GM23338 (cell line): ENCODE measurements at places on chromosomes 6 and 20.

GRCh38 chr6:14851281-14851680, 394.6 kb upstream of the JARID2 start:
- no peak for DNase-seq

- DNase-seq = no peak
These were observed 597.7 kb upstream of the BTBD3 start for GRCh38 chr20:11320033-11320432.

- peak; percentile 56 for DNase-seq
These were observed 792 bp downstream of the SLC23A2 start for GRCh38 chr20:5000263-5001173.

- peak; percentile 19 for DNase-seq
These were observed 262.8 kb upstream of the MAN1A1 start for GRCh38 chr6:119612176-119612891.

DNA sequence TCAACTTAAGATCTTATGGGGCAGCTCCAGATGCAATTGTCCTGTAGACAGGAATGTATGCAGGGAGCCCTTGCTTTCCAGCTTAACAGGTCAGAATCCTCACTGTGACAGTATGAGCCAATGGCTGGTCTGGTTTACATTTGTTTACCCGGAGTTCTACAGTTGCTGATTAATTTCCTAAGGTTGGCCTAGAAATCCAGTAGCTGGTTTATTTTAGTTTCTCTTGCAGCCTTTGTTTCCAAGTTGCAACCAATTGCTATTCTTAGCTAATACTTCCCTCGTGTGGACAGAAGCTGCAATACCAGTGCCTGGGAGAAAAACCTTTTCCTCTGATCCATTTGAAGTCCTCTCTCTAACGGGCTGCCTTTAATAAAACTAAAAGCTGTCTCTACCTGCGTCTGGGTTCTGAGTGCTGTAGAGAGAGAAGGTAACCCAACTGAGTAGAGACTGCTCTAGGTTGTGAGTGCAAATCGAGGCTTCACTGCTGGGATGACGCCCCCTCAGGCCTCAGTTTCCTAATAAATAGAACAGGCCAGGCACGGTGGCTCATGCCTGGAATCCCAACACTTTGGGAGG, 45.9 kb downstream of the ZNF217 start:
- peak; percentile 90 for DNase-seq

DNA sequence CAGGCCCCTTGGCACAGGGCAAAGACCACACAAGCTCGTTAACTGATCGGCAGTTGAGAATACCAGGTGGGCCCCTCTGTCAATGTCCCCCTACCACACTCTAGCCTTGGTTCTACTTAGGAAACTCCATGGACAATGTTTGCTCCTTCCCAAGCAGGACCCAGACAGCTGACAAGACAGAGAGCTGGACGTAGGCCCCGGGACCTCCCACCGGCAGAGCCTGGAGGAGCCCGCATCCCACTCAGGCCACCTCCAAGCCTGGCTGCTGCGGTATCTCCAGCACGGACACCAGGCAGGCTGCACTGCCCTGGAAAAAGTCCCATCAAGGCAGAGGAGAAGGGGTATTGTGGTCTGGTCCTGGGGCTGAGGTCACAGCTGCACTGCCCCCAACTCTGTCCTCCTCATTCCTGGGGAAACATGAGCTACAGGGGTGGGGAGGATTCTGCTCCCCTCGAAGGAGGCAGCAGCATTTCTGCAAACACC, 6.2 kb upstream of the GRM4 start:
- DNase-seq = no peak

- peak; percentile 89 for DNase-seq
These were observed 11.7 kb upstream of the ZNF311 start for GRCh38 chr6:29016559-29017427.

DNA sequence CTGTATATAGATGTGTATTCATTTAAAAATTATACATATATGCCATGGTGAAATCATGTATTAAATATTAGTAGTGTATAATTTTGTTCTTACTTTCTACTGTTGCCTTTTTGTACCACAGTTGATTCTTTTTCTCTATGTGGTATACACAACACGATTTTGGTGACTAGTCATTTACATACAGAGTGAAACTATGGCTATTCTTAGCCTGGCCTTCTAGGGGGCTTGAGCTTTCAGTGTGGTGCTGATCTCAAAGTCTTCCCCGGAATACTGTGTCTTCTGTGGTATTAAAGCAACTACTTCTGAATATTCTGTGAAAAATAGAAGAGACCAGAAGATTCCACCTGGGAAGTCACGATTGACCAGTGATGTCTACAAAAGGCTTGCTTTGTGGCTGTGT, 301.9 kb downstream of the UTRN start:
- DNase-seq = no peak

DNA sequence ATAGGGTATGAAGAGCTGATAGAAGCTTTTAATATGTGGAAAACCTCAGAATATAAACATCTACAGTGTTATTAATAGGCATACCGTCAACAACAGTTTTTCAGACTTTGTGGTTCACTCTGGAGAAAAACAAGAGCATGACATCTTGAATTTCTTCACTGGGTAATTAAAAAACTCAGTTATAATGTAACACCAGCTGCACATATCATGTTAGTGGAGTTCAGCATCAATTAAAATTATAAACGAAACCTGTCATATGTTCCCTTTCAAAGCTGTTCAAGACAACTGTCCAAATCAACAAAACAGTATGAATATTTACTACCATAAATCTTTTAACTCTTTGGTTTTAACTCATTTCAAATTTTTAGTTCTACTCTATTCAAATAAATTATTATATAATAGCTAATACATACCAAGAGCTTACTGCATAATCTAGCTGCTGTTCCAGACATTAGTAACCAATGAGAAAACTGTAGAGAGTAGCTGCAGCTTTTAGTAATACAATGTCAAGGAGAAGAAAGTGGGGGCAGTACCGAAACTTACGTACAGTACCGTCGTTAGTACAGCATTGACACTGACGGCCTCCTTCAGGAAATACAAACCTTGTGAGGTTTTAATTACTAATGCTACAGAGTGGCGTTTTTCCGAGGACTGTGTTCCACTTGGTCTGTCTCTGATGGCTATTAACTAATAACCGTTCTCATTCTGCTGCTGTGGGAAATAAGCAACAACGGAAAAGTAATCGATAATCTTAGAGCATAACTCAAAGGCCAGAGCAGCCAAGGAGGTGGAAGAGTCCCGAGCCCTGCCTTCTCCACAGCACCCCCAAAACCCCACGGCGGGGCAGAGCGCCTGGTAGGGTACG, 532 bp upstream of the PM20D2 start:
- peak; percentile 11 for DNase-seq

DNA sequence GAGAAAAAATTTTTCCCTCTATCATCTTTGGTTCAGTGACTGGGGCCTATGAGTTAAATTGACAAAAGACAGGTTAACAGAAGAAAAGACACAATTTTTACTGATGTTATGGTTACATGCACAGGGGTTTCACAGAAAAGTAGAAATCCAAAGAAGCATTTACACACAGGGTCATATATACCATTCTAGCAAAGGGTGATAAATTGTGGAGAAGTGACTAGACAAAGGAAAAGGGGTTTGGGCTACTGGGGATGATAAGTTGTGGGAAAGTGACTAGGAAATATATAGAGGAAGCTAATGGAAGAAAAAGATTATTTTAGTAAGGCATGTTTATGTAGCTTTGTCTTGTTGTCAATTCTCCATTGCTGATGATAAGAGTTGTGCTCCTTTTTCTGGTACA, 276.7 kb upstream of the JARID2 start:
- no peak for DNase-seq

GRCh38 chr6:108793516-108794251, 54.5 kb upstream of the ARMC2 start:
- no peak for DNase-seq

DNA sequence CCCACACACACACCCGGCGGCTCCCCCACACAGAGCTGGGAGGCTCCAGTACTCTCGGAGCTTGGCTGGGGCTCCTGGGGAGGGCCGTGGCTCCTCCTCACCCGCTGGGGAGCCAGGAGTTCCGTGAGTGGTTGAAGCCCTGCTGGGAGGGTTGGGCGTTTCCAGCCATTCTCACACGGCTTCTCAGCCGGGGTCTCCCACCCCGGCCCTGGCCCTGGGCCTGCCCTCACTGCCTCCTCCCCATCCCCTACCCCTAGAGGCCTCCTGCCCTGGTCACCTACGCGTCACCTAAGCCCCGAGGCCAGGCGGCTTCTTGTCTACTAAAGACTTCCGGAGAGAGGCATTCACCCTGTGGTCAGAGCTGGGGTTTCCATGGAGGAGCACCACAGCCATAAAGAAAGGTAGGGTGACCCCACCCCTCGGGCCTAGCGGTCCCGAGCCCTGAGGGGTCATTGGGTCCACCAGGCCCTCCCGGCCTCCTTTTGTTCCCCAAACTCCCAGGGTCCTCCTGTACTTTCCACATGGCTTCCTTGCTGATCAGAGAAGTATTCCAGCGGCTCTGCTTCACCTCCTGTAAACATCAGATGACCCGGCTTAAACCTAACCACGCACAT, 99.3 kb downstream of the TTLL2 start:
- no peak for DNase-seq

- no peak for DNase-seq
These were observed 5.5 kb upstream of the UTRN start for GRCh38 chr6:144279484-144280150.

- DNase-seq = no peak
These were observed 7.0 kb upstream of the NINL start for GRCh38 chr20:25592135-25592852.

- no peak for DNase-seq
These were observed 27.7 kb downstream of the EIF2S2 start for GRCh38 chr20:34084227-34084923.

GRCh38 chr6:159902620-159903019, 11.8 kb downstream of the MAS1 start:
- DNase-seq = no peak

- DNase-seq = no peak
These were observed 955 bp downstream of the DLL1 start for GRCh38 chr6:170289951-170290295.

DNA sequence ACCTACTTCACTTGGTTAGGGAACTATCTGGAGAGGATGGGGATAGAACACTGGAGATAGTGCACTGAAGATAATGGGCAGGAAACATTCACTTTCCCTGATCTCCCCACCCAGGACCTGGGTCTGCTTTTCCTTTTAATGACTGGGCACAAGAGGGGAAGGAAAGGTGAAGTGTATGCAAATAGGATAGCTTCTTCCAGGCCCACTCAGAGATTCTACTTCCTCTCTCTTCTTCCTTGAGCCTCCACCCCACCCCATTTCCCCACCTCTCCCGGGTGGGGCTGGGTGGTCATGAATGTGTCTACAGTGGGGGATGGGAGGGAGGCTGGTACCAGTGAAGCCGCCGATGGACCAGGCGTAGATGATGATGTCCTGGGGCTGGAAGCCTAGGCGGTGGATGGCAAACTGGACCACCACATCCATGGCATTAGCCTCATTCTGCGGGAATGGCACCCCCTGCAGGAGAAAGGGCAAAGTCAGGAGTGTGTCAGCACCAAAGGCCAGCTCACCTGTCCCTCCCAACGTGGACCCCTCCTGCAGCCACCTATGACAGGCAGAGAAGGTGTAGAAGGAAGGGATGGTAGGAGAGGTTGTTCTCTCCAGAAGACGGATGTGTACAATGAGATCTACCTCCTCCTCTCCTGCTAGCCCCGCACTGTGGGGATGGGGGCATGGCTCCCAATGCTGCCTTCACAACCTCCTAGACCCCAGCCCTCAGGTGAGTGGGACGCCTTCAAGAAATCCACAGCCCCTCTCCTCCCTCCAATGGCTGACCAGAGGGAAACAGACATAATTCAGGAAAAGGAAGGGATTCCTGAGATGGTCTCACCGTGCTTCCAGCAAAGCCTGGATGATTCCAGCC, 8.6 kb upstream of the LY6G5C start:
- DNase-seq = peak; percentile 72

GRCh38 chr6:108005961-108006360, 48.0 kb upstream of the SEC63 start:
- no peak for DNase-seq

DNA sequence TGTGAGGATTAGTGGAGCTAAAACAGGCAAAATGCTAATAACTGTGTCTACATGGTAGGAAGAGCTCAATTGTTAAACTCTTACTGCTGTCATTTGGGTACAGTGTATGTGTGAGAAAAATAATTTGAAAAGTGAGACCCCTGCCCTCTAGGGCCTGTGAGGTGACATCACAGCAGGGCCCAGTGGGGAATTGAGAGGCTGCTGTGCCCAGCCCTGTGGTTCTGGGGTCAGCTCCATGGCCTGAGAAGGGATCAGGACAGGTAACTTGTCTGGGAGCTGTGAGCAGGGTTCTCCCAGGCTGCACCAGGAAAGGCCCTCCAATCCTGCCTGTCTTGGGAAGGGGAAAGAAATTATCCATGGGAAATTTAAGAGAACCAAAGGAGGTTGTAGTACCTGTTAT, 1.3 kb downstream of the SIRPB1 start:
- DNase-seq = no peak

GRCh38 chr6:118804091-118804490, 89.9 kb upstream of the ASF1A start:
- DNase-seq = no peak

GRCh38 chr6:133895573-133896343, 6.8 kb downstream of the TCF21 start:
- peak; percentile 74 for DNase-seq

- DNase-seq = no peak
These were observed 406.1 kb downstream of the EPM2A start for GRCh38 chr6:145329257-145329656.

GRCh38 chr6:144394210-144394609, 109.1 kb downstream of the UTRN start:
- DNase-seq = no peak

- no peak for DNase-seq
These were observed 50.3 kb downstream of the MYB start for GRCh38 chr6:135231469-135231844.

- DNase-seq = no peak
These were observed 136.9 kb upstream of the SLC22A16 start for GRCh38 chr6:110613356-110613755.

GRCh38 chr6:37150314-37150713, 19.6 kb upstream of the PIM1 start:
- no peak for DNase-seq

DNA sequence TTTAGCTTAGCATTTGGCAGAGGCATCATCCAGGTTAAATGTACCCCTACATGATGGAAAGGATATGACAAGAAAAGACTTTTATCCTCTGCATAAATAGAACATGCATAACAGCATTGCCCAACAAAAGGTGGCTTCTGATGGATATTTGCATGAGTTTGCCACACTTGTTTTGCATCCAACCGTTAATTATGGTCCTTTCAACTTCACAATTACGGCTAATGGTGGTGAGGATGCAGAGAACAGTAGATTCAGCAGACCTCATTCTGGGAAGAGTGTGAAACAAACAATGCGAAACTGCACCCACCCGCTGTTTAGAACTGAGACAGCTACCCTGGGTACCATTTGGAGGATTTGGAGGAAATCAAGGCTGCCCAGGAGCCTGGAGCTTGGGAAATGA, 690.9 kb upstream of the CHD6 start:
- DNase-seq = no peak

DNA sequence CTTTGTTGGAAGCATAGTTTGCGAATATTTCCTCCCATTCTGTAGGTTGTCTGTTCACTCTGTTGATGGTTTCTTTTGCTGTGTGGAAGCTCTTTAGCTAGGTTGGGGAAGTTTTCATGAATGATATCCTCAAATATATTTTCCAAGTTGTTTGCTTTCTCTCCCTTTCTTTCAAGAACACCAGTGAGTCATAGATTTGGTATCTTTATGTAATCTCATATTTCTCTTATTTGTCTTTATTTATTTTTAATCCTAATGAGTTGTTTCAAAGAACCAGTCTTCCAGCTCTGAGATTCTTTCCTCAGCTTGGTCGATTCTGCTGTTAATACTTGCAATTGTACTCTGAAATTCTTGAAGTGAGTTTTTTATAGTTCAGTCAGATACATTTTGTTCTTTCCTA, 628.0 kb upstream of the ID4 start:
- no peak for DNase-seq
